ENCODE measurements at places on chromosomes 3 and 15. TPM values are rescaled to one million over a fixed set of nuclear protein-coding genes. Genes with fewer than 3 reads are reported as not detected.
A peak's percentile ranks its signal among the peaks of the same experiment; 100 is the strongest.

The FBXW12 gene
- not detected for total RNA-seq

The GATM gene
- total RNA-seq: 7.2 TPM

The OSTN gene
- not detected for total RNA-seq

The HTR3E gene
- total RNA-seq: not detected

The ZNF710 gene
- total RNA-seq: 47.9 TPM

The SPESP1 gene
- 1.2 TPM for total RNA-seq

The BFSP2 gene
- not detected for total RNA-seq

The ITIH4 gene
- 26.9 TPM for total RNA-seq

The RAD51 gene
- total RNA-seq: 0.98 TPM

The NPTN gene
- 131 TPM for total RNA-seq

The PDCD7 gene
- 29.4 TPM for total RNA-seq

The TRIM59 gene
- total RNA-seq: 4.5 TPM

The MB21D2 gene
- total RNA-seq: 8.0 TPM

The PLA2G4E gene
- 1.5 TPM for total RNA-seq

The GOLGA8S gene
- total RNA-seq: 0.20 TPM

The POPDC2 gene
- 2.7 TPM for total RNA-seq

The GMNC gene
- not detected for total RNA-seq

GRCh38 chr3:4528819-4529600 lies 35.9 kb downstream of the ITPR1 start:
- no peak overlapping the region for H3K27ac ChIP-seq
- peaks cover 58% of the 10 kb centered on the region for H3K4me1 ChIP-seq
- no peak overlapping the region for H3K4me3 ChIP-seq

- no peaks in the 10 kb centered on the region for H3K4me1 ChIP-seq
- no peak for DNase-seq
- no peak overlapping the region for H3K4me3 ChIP-seq
- H3K27ac ChIP-seq: no peak overlapping the region
Measured at GRCh38 chr3:127366383-127366782, 78.5 kb upstream of the PRR20G start.

DNA sequence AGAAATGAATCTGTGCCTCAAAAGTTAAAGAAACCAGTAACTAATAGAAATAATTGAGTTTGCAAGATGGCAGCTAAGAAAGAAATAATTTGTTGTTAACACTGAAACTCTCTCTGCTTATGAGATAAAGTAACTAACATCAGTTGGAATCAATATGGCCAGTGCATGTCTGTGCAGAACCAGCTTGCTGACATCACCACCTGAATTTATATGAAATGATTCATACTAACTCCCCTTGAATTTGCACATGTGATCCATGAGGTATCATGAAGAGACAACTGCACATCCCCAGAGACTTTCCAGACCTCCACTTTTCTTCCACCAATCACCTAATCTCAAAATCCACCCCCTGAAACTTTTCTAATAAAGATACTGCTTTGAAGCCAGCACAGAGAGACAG lies 10.3 kb upstream of the SLC25A38 start:
- H3K4me3 ChIP-seq: no peak overlapping the region
- H3K27ac ChIP-seq: no peak overlapping the region
- H3K27me3 ChIP-seq: no peaks in the 10 kb centered on the region
- no peaks in the 10 kb centered on the region for H3K36me3 ChIP-seq
- no peaks in the 10 kb centered on the region for H3K4me1 ChIP-seq

GRCh38 chr3:52527732-52528585 lies 5.7 kb downstream of the NT5DC2 start:
- peaks cover 16% of the 10 kb centered on the region for H3K36me3 ChIP-seq
- peaks cover 59% of the 10 kb centered on the region for H3K4me1 ChIP-seq
- DNase-seq: peak; percentile 61

- H3K4me3 ChIP-seq: no peak overlapping the region
- no peak overlapping the region for H3K27ac ChIP-seq
- H3K4me1 ChIP-seq: peaks cover 45% of the 10 kb centered on the region
- no peaks in the 10 kb centered on the region for H3K36me3 ChIP-seq
- no peaks in the 10 kb centered on the region for H3K27me3 ChIP-seq
- no peak for DNase-seq
Measured at GRCh38 chr3:72411126-72411525, 437.1 kb downstream of the SHQ1 start.

DNA sequence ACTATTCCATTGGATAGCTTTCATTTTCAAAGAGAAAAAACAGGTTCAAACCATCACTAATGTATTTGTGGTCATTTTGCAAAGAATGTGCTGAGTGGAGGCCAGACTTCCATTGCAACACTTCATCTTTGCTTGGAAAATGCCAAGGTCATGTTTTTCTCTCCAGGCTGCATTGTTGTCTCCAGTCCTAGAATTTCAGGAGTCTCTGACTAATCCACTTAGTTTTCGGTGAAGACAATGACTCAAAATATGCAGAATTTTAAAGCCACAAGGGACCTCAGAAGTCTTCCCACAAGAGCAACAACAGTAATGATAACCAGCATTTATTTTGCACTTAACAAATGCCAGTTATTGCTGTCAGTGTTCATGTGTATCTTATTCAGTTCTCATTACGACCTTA lies 277.0 kb downstream of the RYR3 start:
- no peak overlapping the region for H3K27ac ChIP-seq
- H3K4me1 ChIP-seq: no peaks in the 10 kb centered on the region
- no peaks in the 10 kb centered on the region for H3K27me3 ChIP-seq
- H3K4me3 ChIP-seq: no peak overlapping the region
- H3K36me3 ChIP-seq: no peaks in the 10 kb centered on the region

GRCh38 chr15:48279608-48280007 lies 51.6 kb upstream of the DUT start:
- no peaks in the 10 kb centered on the region for H3K36me3 ChIP-seq
- H3K4me1 ChIP-seq: no peaks in the 10 kb centered on the region
- DNase-seq: no peak

GRCh38 chr15:64809649-64810496 lies 15.6 kb downstream of the PIF1 start:
- H3K4me1 ChIP-seq: no peaks in the 10 kb centered on the region
- DNase-seq: peak; percentile 86
- no peak overlapping the region for H3K27ac ChIP-seq
- no peaks in the 10 kb centered on the region for H3K36me3 ChIP-seq
- no peaks in the 10 kb centered on the region for H3K27me3 ChIP-seq

- no peaks in the 10 kb centered on the region for H3K36me3 ChIP-seq
- no peaks in the 10 kb centered on the region for H3K27me3 ChIP-seq
- no peak for DNase-seq
- H3K4me1 ChIP-seq: peaks cover 13% of the 10 kb centered on the region
Measured at GRCh38 chr3:141682007-141682406, 56.1 kb upstream of the RNF7 start.

- no peaks in the 10 kb centered on the region for H3K36me3 ChIP-seq
- DNase-seq: no peak
- no peaks in the 10 kb centered on the region for H3K27me3 ChIP-seq
- peak overlapping the region; percentile 27 for H3K27ac ChIP-seq
- H3K4me1 ChIP-seq: no peaks in the 10 kb centered on the region
- H3K4me3 ChIP-seq: no peak overlapping the region
Measured at GRCh38 chr15:57626713-57627440, 35.2 kb downstream of the MYZAP start.

GRCh38 chr15:88710027-88710715 lies 71.4 kb downstream of the ISG20 start:
- H3K4me1 ChIP-seq: peaks cover 5% of the 10 kb centered on the region
- H3K4me3 ChIP-seq: no peak overlapping the region
- H3K36me3 ChIP-seq: no peaks in the 10 kb centered on the region
- peaks cover 12% of the 10 kb centered on the region for H3K27me3 ChIP-seq

DNA sequence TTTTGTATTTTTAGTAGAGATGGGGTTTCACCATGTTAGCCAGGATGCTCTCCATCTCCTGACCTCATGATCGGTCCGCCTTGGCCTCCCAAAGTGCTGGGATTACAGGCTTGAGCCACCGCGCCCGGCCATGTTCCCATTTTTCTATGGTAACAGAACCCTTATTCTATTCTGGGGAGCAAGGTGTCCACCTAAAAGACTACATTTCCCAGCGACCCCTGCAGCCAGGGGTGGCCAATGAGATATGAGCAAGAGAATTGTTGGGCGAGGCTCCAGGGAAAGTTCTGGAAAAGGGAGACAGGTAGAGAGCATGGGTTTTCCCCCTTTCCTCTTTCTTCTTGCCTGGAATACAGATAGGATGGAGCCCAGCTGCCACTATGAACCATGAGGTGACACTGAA lies 96.9 kb downstream of the LINGO1 start:
- H3K36me3 ChIP-seq: no peaks in the 10 kb centered on the region
- no peaks in the 10 kb centered on the region for H3K27me3 ChIP-seq
- no peak overlapping the region for H3K4me3 ChIP-seq
- H3K27ac ChIP-seq: no peak overlapping the region

- no peaks in the 10 kb centered on the region for H3K27me3 ChIP-seq
- DNase-seq: no peak
Measured at GRCh38 chr15:45606413-45606812, 19.2 kb downstream of the BLOC1S6 start.

DNA sequence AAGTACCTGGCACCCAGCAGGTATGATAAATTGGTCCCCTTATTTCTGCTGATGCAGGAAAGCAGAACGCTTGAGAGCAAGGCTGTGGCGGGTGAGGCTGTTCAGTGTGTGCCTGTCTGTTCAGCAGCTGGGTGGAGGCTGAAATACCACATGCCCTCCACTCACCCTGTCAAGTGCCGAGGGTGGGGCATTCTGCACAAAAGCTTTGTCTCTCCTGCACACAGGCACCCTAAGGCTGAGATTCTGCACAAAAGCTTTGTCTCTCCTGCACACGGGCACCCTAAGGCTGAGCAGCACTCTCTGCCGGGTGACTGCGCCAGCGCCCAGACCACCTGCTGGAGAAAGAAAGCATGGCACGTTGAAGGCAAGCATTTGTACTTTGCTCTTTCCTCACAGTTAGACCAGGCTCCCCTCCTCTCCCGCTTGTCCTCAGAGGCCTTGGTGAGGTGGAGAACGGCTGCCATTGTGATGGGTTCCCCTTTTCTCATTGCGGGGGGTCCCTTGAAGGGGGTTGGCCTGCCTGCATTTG lies 97.5 kb downstream of the BDH1 start:
- H3K36me3 ChIP-seq: no peaks in the 10 kb centered on the region
- H3K4me3 ChIP-seq: peak overlapping the region; percentile 8
- no peaks in the 10 kb centered on the region for H3K27me3 ChIP-seq
- H3K4me1 ChIP-seq: peaks cover 6% of the 10 kb centered on the region

GRCh38 chr3:99599894-99600293 lies 38.5 kb upstream of the COL8A1 start:
- H3K27ac ChIP-seq: no peak overlapping the region
- H3K4me1 ChIP-seq: no peaks in the 10 kb centered on the region
- H3K27me3 ChIP-seq: no peaks in the 10 kb centered on the region
- H3K4me3 ChIP-seq: no peak overlapping the region

- H3K4me1 ChIP-seq: no peaks in the 10 kb centered on the region
- H3K27me3 ChIP-seq: no peaks in the 10 kb centered on the region
- no peaks in the 10 kb centered on the region for H3K36me3 ChIP-seq
- H3K27ac ChIP-seq: no peak overlapping the region
- no peak for DNase-seq
Measured at GRCh38 chr3:143783851-143784370, 64.4 kb downstream of the SLC9A9 start.

DNA sequence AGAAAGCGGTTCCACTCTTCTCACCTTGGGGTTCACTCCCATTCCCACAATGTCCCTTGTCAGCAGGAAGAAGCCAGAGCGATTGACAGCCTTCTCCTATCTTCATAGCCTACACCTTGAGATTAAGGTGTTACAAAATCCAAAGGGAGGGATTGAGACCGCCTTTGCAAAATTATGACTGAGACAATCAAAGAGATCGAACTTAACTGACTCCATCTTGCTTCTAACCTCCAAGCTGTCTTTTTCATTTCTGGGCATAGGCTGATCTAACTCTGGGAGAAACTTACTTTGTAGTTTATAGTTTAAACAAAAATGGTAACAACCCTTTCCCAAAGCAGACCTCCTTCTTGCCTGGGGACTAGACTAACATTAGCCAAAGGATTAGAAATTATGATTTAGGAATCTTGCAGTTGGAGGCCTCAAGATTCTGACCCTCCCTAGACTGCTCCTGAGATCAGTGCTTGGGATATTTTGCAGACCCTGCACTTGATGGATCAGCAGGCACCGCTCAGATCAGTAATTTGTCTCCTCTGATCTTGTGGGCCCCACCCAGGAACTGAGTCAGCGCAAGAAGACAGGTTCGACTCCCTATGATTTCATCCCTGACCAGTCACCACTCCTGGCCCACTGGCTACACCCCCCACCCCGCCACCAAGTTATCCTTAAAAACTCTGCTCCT lies 40.0 kb downstream of the PAQR5 start:
- no peaks in the 10 kb centered on the region for H3K4me1 ChIP-seq
- no peaks in the 10 kb centered on the region for H3K36me3 ChIP-seq
- no peak overlapping the region for H3K4me3 ChIP-seq
- H3K27ac ChIP-seq: no peak overlapping the region
- DNase-seq: no peak

DNA sequence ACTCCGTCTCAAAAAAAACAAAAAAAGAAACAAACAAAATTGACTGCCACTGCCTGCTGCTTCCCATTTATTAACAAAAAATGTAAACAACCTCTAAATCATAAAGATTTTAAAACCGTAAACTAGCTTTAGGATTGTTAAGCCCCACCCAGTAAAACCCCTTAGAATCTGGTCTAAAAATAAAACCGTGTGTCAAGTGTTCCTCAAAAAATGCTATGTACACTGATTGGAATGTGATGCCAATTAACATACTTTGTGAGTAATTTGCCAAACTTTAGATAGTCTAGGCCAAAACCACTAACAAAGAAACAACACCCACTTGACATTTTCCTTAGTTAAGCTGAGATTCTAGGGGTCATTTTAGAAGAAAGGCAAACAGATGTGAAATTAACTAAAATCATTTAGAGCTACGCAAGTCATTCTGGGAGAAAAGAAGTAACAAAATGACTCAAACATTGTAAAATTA lies 5.3 kb downstream of the RAF1 start:
- H3K27me3 ChIP-seq: no peaks in the 10 kb centered on the region
- H3K4me3 ChIP-seq: no peak overlapping the region
- DNase-seq: no peak
- no peak overlapping the region for H3K27ac ChIP-seq
- H3K36me3 ChIP-seq: no peaks in the 10 kb centered on the region

- no peak overlapping the region for H3K4me3 ChIP-seq
- DNase-seq: no peak
- H3K36me3 ChIP-seq: peaks cover 16% of the 10 kb centered on the region
- peaks cover 16% of the 10 kb centered on the region for H3K4me1 ChIP-seq
- no peak overlapping the region for H3K27ac ChIP-seq
Measured at GRCh38 chr3:158696618-158697017, 24.2 kb upstream of the LXN start.

GRCh38 chr15:66831801-66832390 lies 129.9 kb downstream of the SMAD6 start:
- H3K4me1 ChIP-seq: peaks cover 14% of the 10 kb centered on the region
- peak; percentile 51 for DNase-seq
- H3K4me3 ChIP-seq: no peak overlapping the region
- no peak overlapping the region for H3K27ac ChIP-seq
- H3K27me3 ChIP-seq: no peaks in the 10 kb centered on the region

DNA sequence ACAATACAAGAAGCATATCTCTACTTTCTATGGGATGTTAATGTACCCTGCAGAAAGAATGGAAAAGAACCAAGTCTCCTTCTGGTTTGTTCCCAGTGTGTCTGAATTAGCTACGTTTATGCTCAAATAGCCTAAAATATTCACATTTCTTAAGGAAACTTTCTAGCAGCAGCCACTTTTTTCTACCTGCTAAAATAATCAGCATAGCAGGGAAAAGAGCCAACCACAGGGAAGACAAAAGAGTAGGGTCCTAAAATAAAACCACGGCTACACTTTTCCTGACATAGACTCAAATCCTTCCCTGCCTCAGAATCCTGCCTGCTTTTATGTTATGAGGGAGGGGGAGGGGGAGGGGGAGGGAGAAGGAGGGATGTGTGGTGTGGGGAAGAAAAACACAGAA lies 136.7 kb downstream of the GBE1 start:
- no peaks in the 10 kb centered on the region for H3K27me3 ChIP-seq
- H3K27ac ChIP-seq: no peak overlapping the region
- H3K36me3 ChIP-seq: no peaks in the 10 kb centered on the region
